Muscle of arm (tissue), 14 donors: ENCODE measurements at places on chromosomes 5 and 9.

GRCh38 chr5:10467281-10468198, 25.9 kb downstream of the ROPN1L start:
- no peak for DNase-seq

GRCh38 chr5:78530342-78531096, 118.1 kb downstream of the LHFPL2 start:
- DNase-seq, result no peak

GRCh38 chr9:12878351-12878978, 103.6 kb downstream of the LURAP1L start:
- DNase-seq, result no peak

DNA sequence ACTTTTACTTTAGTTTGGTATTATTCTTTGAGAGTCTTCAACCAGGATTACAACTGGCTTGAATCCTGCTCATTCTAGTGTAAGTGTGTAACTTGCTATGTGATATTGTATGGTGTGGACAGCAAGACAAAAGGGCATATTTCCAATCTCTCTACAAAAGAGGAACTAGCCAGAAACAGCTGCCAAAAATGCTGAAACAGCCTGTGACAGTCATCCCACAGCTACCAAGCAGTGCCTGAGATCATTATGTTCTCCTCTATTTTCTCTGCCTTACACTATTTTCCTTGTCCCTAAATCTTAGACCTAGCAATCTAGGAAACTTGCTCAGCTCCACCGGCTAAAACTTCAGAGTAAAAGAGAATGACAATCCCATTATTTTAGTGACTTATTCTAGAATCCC, 42.8 kb downstream of the WDR41 start:
- no peak for DNase-seq

GRCh38 chr5:17819783-17820182, 185.5 kb downstream of the TAF11L14 start:
- DNase-seq, result no peak

DNA sequence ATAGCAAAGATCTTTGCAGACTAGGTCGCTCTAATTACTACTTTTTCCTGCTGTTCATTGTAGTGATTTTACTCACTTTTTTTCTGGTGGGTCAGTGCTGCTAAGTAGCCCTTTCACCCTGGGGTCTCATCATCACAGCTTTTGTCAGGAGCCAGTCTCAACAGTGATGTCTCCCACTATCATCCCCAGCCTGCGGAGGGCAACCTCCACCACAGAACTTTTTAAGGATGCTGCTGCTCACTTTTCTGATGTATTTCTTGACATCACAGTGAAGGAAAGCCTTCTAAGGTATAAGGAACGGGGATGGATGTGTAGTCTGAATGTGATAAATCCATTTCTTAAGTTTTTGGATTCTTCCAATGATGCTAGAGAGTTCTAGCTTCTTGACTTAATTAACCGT, 242.5 kb upstream of the RIOK2 start:
- DNase-seq, result no peak

DNA sequence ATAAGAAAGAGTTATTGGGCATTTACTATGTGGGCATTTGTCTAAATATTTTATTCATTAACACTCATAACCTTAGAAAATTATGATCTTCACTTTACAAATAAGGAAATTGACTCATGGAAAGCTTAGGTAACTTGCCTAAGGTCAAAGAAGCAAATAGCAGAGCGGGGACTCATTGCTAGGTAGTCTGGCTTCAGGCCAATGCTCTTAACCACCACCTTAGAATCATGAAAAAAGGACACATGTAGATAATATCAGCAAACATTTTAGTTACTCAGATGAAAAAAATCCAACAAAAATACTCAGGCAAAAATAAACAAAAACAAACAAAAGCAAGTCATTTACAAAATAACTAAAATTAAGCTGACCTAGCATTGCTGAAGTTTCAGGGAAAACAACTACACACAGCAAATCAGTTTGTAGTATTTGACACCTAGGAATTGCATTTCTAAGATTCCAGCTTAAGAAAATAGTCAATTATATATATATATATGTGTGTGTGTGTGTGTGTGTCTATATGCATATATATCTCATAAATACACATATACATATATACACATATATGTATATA, 166.0 kb downstream of the HMHB1 start:
- no peak for DNase-seq

- no peak for DNase-seq
Measured at GRCh38 chr9:21747175-21747574, 55.3 kb upstream of the MTAP start.

DNA sequence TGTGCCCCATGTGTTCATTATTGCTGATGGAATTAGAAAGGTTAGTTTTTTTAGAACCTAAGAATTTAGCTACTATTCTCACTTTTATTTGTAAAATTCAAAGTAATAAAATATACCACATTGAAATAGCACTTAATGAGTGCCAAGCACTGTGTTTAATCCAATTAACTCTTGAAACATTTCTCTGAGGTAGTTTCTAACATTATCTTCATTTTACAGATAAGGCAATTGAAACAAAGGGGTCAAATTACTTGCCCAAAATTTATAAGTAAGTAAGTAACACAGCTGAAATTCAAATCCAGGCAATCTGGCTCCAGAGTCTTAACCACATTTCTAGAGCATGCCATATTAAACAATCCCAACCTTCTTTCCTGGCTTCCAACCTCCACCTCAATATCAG, 84.2 kb downstream of the MLLT3 start:
- no peak for DNase-seq

DNA sequence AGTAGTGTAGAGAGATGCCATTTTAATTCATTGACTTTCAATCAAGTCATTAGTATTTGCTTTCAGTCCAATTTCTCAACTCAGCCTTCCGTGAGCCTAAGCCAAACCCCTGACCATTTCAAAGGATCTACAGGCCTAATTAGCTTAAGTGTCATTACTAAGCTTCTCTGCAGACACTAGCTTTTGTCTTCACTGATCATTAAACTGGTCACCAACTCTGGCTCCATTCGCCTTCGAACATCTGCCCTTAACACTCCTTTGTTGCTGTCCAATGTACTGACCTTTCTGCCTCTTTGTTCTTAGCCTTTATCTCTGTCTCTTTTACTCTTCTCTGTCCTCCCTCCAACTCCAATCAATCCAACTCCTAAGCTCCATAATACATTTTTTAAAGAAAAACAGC, 299.3 kb downstream of the DIRAS2 start:
- no peak for DNase-seq

GRCh38 chr5:169424670-169425378, 123.9 kb upstream of the SLIT3 start:
- DNase-seq, result no peak

DNA sequence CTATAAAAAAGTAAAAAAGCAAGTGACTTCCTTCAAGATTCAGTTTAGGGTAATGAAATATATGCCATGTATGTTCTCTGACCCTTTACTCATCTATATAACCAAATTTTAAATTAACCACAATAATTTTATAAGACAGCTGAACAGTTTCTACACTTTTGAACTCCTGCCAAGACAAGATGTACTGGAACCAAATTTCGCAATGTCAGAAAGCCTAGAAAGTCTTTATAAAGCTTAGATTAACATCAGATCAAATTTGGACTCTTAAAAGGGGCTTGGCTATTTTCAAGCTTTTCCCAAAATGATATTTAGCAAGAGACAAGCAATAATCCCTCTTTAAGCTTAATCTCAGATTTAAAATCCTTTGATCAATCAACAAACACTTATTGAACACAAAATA, 362.6 kb downstream of the PTPRD start:
- no peak for DNase-seq

GRCh38 chr9:109730228-109730627, 49.8 kb upstream of the PALM2AKAP2 start:
- no peak for DNase-seq

DNA sequence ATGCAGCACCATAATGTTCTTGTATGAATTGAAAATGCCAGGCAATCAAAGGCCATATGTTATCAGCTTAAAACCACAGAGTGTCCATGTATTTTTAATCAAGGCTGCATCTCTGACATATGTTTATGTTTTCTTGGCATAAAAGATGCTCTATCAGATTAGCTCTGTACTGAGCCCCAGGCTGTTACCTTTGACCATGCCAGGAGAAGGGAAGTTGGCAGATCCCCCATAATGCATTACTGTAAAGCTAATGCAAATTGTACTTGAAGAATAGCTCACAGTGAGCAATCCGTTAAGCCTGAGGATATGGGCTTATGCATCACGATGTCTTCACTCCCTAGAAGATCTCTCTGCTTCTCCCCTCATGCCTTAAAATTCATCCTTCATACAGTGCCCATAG, 414.4 kb downstream of the BRINP1 start:
- DNase-seq, result no peak

DNA sequence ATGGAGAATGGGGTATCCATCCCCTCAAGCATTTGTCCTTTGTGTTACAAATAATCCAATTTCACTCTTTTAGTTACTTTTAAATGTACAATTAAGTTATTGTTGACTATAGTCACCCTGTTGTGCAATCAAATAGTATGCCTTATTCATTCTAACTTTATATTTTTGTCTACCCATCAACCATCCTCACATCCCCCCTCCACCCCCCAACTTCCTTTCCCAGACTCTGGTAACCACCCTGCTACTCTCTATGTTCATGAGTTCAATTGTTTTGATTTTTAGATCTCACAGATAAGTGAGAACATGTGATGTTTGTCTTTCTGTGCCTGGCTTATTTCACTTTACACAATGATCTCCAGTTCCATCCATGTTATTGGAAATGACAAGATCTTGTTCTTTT, 15.4 kb upstream of the RANBP17 start:
- DNase-seq, result no peak

- no peak for DNase-seq
Measured at GRCh38 chr9:121744687-121745395, 93.4 kb downstream of the DAB2IP start.

DNA sequence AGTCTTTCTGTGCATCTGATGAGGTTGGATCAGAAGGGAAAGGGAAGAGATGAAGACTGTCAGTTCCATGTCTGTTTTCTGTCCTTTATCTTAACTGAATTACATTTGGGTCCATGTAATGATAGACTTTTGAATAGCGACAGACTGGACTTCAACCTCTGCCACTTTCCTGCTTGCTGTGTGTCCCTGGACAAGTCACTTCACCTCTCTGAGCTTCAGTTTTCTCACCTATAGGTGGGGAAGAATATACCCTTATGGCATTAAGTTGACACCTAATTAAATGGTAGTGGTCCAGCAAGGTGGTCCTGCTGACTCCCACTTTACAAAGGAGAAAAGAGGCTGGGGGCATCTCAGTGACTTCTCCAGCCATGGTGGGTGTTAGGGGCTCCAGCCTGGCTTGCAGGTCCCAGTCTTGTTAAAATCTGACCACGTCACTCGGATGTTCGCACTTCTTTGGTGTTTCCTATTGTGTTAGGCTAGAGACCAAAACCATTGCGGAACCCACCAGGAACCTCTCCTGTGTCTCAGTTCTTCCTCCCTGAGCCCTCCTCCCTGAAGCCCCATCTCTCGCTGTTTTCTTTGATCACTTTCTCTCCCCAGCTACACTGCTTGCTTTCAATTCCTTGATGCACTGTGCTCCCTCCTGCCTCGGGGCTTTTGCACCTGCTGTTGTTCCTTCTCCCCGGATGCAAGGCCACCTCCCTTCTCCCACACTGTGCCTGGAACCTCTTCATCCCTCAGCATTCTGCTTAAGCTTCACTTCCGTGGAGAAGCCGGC, 256.5 kb downstream of the NSG2 start:
- no peak for DNase-seq

- no peak for DNase-seq
Measured at GRCh38 chr9:7791394-7791793, 8.2 kb downstream of the DMAC1 start.

DNA sequence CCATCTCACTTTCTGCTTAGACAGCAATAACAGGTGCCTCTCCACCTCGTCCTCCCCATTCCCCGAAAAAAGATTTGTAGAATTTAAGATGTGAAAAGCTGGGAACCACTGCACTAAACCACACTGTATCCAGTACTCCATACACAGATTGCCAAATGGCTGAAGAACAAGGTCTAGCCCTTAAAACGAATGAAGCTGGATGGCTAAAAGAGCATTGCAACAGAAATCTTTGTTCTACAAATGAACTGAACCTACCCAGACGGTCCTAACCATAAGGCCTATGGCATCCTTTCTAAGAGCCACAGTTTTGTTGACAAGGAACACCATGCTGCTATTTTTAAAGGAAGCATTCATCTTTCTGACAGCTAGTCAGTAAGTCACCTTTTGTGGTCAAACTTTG, 152.3 kb downstream of the TTC39B start:
- no peak for DNase-seq
